ENCODE measurements at places on chromosomes 7 and 10. TPM values are rescaled to one million over a fixed set of nuclear protein-coding genes. Genes with fewer than 3 reads are reported as not detected.

GRCh38 chr7:16780596-16780995 is 24.2 kb downstream of the AGR2 start:
- no peak for DNase-seq

- no peak for DNase-seq
These were observed 53.7 kb downstream of the TAF3 start for GRCh38 chr10:7872041-7872442.

DNA sequence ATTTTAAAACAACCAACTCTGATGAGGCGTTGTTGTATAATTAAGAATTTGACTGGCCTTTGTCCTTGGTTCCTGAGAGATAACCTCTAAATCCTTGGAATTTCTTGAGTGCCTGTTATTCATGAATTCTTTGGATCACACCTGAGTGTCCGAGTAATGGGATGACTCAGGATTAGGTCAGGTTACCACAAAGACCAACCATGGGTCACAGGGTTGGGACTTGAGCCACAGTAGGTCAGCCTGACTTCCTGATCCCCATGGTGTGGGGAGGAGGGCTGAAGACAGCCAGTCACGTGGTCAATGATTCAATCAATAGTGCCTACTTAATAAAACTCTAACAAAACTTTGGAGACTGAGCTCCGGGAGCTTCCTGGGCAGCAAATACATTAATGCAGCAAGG is 192.5 kb downstream of the GFRA1 start:
- no peak for DNase-seq

PRRT4 gene
- total RNA-seq = 0.27 TPM

Data from activated naive CD4-positive, alpha-beta T cell treated with anti-CD3 and anti-CD28 coated beads, Interleukin-2, amount 50 U/mL, for 72 hours (primary cell).